ENCODE measurements at places on chromosomes 7 and 10.

DNA sequence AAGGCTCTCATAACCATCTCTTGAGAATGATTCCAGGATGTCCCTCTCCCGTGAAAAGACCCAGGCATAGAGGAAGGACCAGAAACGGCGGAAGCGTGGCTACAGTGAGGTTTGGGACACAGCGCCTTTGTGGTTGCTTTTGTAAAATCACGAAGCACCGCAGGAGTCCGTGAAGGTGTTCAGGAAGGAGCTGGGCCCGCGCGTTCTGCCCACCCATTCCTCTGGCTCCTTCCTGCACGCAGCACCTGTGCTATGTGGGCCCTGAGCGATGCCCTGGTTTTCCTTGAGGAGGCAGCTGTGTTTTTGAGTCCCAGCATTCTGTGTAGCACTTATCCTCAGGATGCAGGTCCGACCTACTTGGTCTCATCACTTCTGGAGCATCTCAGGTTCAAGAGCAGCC is 112.8 kb downstream of the TRRAP start:
- no peak for DNase-seq

DNA sequence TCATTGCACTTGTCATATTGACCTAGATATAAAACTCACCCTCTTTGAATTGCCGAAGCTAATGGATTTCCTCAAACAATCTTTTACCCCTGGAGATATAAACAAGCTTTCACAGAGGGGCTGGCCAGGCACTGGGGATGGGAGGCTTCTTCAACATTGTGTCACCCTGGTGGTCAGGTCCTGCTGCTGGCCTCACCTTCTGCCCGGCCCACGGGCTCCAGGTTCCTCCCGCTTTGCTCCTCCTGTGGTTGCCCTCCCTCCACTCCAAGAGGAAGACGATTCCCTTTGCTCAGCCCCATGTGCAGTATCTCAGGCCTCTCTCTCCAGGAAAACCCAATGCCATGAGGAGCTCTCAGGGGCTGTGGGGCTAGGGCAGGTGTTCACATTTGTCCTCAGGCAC is 118.1 kb upstream of the ADCY1 start:
- no peak for DNase-seq

DNA sequence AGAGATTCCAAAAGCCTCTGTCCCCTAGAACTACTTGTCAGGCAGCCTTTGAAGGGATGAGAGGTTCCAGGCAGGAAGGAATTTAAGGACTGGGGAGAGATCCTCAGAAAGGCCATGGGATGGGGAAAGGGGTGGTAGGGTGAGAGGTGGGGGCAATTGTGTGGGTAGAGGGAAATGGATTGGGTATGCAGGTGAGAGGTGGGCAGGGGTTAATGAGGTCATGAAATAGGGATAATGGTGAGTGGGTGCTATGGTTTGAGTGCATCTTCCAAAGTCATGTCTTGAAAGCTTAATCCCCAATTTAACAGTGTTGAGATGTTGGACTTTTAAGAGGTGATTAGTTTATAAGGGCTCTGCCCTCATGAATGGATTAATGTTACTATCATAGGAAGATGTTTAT is 383.5 kb downstream of the PLXNA4 start:
- DNase-seq = no peak

- DNase-seq = no peak
Observed at GRCh38 chr7:99357701-99358490, 16.6 kb upstream of the ARPC1B start.

DNA sequence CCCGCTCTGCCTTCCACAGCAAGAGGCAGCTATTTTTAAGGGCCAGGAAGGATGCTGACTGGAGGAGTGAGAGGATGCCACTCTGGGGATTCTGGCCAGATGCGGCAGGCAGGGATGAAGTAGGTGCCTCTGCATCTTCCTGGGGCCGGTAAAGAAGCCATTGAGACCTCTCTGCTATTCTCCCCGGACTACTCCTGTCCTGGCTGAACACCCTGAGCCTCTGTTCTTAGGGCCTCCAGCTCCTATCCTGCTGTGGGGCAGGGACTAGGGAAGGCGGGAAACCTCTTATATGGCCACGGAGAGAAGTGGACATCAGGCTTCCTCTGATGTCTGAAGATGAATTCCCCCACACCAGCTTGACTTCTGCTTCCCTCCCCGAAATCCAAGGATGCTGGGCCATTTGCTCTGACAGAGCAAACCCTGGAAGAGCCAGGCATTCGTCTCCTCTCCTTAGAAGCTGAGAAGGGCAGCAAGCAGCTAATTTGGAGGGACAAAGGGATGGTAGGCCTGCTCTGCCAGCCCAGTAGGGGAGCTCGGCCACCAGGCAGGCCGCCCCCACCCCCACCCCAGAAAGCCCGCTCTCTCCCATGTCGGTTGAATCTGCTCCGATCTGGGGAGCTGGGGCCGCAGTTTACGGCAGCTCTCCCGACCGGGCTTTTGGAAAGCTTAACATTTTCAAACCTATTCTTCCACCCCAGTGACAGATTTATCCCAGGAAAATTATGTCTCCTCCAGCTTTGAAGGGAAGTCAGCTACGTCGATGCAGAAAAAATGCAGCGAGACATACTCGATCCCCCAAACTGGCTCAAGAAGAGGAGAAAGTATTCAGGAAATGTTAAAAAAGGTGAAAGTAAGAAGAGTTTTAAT is 2.8 kb downstream of the FGF8 start:
- no peak for DNase-seq

DNA sequence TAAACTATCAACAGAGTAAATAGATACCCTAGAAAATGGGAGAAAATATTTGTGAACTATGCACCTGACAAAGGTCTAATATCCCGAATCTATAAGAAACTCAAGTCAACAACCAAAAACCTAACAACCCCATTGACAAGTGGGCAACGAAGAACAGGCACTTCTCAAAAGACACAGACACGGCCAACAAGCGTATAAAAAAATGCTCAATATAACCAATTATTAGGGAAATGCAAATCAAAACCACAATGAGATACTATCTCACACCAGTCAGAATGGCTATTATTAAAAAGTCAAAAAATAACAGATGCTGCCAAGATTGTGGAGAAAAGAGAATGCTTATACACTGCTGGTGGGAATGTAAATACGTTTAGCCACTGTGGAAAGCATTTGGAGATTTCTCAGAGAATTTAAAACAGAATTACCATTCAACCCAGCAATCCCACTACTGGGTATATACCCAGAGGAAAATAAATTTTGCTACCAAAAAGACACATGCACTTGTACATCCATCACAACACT is 63.2 kb upstream of the CAV2 start:
- DNase-seq = no peak

GRCh38 chr7:64045301-64046040 is at the start of gene ZNF727:
Gene ZNF727, plus strand, starts transcription at chr7:64045434. Its CDS starts 188 bp downstream, at chr7:64045622.
- DNase-seq = peak; percentile 30

GRCh38 chr7:91653286-91653685 is 227.2 kb downstream of the MTERF1 start:
- DNase-seq = peak; percentile 41

GRCh38 chr10:45376371-45376801 is 2.4 kb downstream of the ALOX5 start:
- DNase-seq = no peak

DNA sequence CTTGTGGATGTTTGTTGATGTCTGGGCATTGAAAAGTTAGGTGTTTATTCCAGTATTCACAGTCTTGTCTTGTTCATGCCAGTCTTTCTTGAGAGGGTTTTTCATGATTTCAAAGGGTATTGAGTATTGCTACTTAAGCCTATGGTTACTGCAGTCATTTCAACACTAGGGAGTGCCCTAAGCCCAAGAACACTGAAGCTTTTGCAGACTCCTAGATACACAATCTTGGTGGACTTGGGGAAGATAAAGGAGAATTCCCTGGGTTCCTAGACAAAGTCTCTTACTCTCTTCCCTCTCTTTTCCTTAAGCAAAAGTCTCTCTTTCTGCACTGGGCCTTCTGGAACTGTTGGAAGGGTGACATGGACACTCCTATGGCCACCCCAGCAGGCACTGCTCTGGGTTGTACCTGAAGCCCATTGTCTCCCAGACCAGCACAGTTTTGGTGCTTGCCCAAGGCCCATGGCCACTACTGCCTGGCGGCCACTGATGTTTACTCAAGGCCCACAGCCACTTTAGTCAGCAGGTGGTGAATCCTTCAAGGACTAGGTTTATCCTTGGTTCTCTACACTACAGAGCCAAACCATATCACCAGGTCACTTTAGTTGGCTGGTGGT is 24.9 kb downstream of the SAMD9 start:
- peak; percentile 65 for DNase-seq

DNA sequence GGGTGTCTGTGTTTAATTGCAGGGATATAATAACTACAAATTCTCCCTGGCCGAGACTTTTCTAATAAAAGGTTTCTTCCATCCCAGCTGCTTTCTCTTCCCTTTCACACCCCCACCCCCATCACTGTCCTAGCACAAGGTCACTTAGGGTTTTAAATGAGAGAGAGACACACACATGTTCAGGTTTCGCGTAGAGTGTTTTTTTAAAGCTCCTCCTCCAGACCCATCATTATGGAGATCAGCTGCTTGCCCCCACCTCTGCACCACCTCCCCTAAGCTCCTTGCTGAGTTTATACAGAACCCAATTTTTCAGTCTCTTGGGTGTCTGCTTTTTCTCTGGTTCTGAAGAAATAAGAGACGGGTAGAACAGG is 18.6 kb downstream of the LRMDA start:
- DNase-seq = no peak

DNA sequence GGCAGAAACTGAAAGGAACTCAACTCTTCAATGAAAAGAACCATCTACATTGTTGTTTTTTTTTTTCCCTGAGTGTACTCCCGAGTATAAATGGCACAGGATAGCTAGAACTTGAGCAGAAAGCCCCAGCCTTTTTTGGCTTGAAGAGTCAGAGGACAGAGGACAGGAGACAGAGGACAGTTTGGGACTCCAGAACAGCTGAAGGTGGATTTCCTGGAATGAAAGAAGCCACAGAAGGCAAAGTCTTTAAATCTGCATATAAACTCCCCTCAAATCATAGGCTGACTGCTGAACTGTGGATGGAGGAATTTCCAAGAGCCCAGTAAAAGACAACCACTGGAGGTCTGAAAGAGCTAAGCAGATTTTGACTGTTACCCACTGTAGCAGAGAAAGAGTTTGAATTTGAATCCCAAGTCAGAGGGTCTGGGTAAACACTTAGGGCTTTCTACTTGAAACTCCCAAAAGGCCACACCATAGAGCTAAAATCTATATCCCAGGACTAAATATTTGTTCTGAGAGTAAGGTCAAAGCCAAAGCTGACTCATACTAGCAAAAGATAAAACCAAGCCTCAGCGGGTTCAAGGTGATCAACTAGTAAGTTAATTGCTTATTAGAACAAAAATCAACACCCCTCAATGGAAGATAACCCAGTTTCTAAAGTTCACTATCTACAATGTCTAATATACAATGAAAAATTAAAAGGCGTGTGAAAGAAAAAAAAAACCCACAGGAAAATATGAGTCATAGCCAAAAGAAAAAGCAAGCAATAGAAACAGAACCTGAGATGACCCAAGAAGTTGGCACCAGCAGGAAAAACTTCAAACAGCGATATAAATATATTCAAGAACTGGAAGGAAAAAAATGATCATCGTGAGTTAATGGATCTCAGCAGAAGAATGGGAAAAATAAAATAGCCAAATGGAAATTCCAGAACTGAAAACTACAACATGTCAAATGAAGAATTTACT is 1.8 kb upstream of the OPN1SW start:
- DNase-seq = peak; percentile 57

- no peak for DNase-seq
Observed at GRCh38 chr7:158935062-158935461, 78.7 kb downstream of the DYNC2I1 start.

DNA sequence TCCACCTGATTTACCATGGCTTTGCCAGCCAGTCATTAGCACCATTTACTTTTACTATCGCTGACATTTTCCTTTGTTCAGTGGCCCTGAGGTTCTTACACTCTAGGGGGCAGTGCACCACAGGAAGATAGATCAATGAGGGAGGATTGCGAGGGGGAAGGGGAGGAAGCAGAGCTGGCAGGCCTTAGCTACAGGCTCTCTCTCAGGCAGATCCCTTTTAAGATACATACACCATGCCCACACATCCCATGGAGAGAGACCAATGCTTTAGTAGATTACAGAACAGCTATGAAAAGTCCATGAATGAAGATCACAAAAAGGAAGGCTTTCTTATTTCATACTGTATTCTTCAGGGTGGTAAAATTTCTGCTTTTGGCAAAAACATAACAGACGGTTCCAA is 47.4 kb downstream of the DENND11 start:
- peak; percentile 70 for DNase-seq

DNA sequence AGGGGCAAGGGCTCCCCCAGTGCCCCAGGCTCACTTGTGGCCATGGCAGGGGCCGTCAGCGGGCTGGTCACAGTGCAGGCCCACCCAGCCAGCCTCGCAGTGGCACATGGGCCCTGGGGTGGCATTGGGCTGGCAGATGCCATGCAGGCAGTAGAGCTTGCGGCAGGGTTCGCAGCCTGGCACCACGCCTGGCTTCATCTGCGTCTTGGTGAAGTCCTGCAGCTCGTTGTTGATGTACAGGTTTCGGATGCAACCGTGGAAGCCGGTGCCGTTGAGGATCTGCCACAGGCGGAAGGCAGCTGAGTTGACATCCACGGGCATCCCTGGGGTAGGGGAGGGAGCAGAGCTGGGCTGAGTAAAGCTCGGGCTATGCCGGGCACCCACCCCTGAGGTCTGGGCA is 170.6 kb downstream of the LCOR start:
- no peak for DNase-seq

- DNase-seq = no peak
Observed at GRCh38 chr7:37344886-37345579, 103.6 kb downstream of the ELMO1 start.

- no peak for DNase-seq
Observed at GRCh38 chr7:420142-421093, 99.2 kb downstream of the PDGFA start.

- DNase-seq = no peak
Observed at GRCh38 chr10:121559326-121560026, 38.8 kb downstream of the FGFR2 start.

GRCh38 chr10:101487399-101487798 is 100.7 kb downstream of the POLL start:
- DNase-seq = no peak

DNA sequence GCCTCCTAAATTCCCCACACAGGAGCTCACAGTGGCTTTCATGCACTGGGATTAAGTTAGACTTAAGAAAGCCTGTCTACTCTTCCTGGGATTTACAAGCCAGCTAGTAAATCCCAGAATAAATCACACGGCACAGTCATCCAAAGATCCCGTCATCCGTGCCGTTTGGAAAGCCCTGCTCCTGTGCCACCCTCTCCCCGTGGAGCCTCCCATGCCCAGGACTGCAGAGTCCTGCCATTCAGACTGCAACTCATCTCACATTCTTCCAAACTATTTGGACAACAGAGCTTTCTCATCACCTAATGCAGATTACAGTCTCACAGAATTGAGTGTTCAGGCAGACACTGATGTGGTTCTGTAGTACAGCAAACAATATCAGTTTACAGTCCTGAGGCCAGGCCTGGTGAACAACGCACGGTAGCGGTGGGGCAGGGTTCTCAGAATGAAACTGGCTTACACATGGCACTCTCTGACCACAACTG is 166.5 kb downstream of the EGFR start:
- DNase-seq = peak; percentile 56

DNA sequence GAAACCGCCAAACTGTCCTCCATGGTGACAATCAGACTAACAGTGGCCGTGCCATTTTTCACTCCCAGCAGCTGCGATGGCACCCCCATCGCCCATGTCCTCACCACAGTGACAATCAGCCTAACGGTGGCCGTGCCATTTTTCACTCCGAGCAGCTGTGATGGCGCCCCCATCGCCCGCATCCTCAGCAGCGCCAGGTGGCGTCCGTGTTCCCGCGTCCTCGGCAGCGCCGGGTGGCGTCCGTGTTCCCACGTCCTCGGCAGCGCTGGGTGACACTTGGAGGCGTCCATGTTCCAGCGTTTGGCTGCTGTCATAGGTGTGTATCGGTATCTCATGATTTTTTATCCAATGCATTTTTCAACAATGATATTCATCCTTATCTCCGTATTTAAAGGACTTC is 267.3 kb downstream of the PTPRN2 start:
- DNase-seq = no peak

All from fibroblast of mammary gland (primary cell).